ENCODE measurements at places on chromosomes 5 and 9.

DNA sequence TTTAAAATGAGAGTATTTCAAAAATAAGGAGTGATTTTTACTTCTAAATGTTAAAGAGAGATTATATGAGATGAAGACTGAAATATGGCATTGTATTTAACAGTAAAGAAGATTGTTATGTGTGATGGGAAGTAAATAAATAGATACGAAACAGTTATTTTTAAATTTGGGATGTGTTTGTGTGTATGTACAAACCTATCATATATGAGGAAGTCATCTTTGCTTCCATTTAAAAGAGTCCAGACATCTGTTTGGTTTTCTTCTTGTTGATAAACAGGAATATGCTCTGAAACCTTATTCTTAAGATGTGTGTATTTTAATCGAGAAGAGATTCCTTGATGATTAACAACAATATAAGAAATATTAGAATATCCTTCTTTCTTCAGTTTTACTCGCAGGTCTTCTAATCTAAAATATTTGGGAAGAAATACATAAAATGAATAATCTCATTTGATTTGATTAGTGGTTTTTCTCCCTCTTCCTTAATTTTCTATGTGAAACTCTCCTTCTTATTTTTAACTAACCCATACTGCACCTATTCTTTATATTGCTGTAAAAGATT, 4.9 kb downstream of the SELENOP start:
- DNase-seq, result no peak

DNA sequence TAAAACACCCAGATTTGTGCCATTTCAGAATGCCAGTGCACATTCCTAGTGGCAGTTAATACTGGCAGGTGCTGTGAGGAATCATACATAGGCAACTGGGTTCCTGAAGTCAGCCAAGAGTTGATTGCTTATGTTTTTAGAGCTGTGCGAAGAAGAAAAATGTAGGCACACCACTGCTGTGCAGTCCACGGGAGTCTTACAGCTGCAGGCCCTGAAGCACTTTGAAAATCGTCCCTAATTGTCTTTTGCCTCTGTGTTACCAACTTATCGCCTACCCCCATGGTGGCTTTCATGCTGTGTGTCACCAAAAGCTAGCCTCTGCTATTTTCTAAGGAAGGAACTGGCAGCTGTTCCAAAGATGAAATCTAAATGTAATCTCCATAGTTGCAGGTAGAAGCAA, 263.9 kb downstream of the ARRDC3 start:
- DNase-seq, result no peak

DNA sequence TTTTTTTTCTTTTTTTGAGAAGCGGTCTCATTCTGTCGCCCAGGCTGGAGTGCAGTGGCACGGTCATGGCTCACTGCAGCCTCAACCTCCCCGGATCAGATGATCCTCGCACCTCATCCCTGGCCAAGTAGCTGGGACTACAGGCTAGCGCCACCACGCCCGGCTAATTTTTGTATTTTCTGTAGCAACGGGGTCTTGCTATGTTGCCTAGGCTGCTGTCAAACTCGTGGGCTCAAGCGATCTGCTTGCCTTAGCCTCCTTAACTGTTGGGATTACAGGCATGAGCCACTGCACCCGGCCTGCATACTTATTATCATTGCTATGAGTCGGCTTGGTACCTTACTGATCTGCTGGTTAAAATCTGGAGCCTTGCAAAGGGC, 790 bp upstream of the IARS1 start:
- DNase-seq, result peak; percentile 6

DNA sequence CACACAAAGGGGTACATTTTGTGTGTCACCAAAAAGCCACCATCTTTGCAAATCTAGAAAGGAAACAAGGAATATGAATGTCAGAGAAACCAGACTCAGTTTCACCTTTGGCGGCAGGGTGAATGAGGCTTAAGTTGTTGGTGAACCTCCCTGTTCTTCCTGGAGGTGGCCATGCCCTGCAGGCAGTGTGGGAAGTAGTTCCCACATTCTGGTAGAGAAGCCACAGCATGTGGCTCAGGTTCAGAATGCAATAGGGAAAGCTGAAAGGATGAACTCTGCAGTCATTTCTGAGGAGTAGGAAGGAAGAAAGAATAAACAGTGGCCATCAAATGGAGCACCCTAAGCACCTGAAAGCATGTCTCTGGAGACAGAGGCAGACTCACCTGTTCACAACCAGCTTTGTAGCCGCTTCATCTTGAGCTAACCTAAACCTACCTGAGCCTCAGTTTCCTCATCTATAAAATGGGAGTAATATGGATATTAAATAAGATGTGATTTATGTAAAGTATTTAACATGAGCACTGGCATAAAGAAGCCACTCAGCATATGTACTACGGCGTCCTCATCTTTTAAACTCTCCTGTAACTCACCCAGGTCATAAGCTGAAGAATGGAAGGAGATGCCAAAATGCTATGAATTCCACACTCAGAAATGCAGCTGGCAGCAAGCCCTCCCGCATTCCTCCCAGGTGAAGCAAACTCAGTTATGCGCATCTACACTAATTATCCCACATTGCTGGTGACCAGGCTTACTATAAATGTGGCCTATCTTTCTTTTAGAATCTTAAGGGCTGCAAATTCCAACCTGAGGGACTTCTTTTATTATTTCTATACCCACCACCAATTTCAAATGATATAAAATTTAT, 86.0 kb downstream of the ZNF608 start:
- no peak for DNase-seq

GRCh38 chr5:134524826-134525682, at the start of gene JADE2:
TSS of gene JADE2 (plus strand) at chr5:134525670. CDS start at chr5:134535858, 10,188 bp downstream.
- DNase-seq, result peak; percentile 69

DNA sequence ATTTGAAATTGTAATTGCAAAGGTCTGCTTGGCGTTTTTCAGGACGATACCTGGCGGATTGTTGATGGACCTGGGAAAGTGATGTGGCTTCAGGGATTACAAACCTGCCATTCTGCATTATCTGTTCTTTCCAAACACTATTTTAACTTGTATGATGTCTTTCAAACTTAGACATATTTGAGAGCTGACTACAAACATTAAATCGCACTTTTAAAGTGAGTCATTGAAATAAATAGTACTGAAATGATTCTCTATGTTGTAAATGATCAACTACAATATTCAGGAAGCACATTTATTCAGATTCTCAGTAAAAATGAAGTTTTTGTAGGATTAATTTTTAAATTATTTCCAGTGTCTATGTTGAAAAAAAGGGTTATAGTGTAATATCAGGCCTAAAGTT, 32.3 kb upstream of the TMEM171 start:
- no peak for DNase-seq

DNA sequence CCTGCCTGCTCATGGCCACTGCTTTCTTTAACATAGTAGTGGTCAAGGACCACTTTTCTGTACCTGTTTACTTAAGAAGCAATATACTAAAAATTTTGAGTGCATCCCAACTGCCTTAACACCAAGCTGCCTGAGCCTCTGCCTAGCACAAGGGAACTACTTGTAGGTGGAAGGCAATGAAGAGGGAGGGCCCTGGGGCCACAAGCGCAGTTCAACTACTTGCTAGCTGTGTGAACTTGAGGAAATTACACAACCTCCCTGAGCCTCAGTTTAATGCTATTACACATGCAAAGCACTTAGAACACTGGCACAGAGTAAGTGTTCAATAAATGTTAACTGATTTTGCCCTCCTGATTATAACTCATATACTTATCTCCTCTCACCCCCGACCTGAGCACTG, 6.3 kb downstream of the ARL15 start:
- no peak for DNase-seq

GRCh38 chr5:126723643-126724042, 53.3 kb upstream of the LMNB1 start:
- no peak for DNase-seq

GRCh38 chr5:124764992-124765611, 18.7 kb upstream of the ZNF608 start:
- no peak for DNase-seq

DNA sequence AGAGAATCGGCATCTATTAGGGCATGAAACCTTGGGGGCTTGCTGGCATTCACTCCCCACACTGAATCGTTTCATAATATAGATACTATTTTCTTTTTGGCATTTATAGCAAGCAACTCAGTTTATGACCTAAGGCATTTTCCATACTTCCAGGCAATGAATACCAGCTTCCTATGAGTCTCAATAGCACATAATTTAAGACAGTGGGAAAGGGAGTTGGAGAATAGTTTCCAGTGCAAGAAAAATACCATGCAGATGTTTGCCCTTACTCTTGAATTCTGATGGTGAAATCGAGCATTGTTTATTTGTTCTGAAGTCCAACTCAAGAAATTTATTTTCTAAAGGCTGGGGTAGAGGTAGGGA, 175.8 kb upstream of the KLF9 start:
- DNase-seq, result no peak

GRCh38 chr9:30970812-30971211, 1413.6 kb upstream of the ACO1 start:
- no peak for DNase-seq

DNA sequence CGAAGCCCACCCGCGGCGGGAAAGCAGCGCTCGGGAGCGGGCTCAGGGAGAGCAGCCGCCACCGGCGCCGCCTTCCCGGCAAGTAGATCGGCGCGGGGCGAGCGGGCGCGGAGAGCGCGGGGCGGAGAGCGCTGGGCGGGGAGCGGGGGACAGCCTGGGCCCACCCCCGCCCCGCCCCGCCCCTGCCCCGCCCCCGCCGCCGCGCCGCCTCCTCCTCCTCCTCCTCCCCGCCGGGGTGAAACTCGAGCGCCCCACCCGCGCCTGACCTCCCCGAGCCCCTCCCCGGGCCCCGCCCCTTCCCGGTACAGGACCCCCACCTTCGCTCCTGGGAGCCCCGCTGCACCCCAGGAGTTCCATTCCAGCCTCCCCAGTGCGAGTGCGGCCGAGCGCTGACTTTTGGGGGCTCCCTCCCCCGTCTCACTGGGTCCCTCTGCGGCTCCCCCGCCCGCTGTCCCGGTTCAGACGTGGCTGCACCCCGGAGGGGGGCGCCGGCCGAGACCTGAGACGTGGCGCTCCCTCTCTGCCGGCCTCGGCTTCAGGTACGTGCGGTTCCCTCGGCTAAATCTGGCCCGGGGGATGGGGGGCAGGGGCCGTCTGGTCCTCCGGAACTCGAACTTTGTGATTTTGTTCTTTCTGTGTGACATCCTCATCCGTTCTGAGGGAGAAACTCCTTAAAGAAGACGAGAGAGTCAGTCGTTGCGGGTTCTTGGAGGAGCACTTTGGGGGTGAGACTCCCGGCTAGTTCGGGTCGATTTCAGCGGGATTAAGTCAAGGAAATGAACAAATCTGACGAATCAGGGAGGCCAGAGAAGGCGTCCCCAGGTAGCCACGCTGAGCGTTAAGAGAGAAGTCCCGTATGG, at the start of gene SEMA5A:
SEMA5A (minus strand) TSS at position 84 of the 860 bp plus-strand sequence. CDS start 166,129 bp downstream, outside the sequence.
- DNase-seq, result no peak

GRCh38 chr9:88169700-88170099, 31.4 kb upstream of the SPATA31C2 start:
- no peak for DNase-seq

- no peak for DNase-seq
Measured at GRCh38 chr9:99489060-99489413, 267.0 kb downstream of the SEC61B start.

DNA sequence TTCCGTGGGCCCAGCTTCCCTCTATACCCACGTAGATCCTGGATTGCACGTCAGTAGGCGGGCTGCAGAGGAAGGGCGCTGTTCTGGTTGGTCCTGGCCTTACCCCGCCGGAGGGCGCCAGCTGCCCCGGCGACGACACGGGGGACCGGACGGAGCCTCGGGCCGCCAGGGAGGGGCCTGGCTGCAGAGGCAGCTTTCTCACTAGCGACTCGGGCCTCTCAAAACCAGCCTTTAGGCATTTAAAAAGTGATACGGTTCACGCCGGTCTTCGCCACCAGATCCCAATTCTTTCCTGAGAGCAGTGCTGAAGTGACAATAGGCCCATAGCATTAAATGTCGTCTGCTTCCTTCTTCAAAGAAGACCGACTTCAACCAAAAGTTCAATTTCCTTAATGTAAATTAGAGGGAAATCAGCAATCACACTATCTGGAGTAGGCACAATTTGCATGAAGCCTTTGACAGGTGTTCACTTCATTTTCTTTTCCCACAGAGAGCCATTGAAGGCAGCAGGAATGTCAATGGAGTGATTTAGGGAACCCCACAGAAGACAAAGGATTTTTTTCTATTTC, 17.6 kb upstream of the UBE2D2 start:
- DNase-seq, result peak; percentile 51

DNA sequence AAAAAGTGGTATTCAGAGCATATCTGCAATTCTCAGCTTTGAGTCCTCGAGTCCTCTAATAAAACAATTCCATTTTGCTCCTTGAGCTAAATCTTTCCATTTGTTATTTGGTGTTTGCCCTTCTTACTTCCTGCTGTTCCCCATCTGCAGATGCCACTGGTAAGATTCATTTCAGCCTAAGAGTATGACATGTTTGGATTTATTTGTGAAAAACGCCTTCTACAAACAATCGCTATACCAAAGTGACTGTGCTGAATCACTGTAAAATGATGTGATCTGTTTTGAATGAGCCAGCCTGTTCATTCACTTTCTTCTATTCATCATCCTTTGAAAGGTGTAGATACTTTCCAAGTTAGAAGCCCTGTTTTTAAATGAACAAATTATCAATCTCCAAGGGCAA, 27.7 kb downstream of the KCTD16 start:
- no peak for DNase-seq

- no peak for DNase-seq
Measured at GRCh38 chr5:173795601-173796000, 92.5 kb upstream of the CPEB4 start.

DNA sequence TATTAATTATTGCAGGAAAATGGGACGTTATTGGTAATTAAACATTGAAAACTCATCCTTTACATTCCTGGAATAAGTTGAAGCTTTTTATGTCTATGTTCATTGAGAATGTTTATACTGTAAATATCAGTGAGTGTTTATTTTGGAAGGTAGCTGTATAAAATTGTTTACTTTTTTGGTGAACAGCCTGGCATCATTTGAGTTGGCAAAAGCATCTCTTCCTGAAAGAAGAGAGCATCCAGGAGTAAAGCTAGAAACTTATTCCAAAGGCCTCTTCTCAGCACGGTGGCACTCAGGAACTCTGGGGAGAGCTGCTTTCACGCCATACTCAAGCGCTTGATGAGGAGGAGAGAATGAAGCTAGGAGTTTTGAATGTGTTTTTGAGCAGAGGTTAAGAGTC, 79.9 kb downstream of the GAPVD1 start:
- no peak for DNase-seq

DNA sequence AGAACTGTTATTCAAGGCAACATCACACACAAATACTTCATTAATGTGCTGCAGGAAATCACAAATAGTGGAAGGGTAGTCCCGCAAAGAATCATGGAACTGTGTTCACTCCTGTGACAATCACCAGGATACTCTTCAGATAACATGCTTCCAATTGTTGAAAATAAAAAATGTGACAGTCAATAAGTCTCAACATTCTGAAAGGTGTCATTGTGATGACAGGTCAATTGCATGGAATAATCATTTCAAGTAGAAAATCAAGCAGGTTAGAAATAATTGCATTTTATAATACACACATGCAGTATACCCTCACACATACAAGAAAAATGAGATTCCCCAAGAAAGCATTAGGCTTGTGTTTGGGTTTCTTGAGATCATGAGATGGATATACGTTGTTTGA, 46.4 kb upstream of the ISL1 start:
- no peak for DNase-seq

- no peak for DNase-seq
Measured at GRCh38 chr5:140497897-140498296, 49.6 kb upstream of the EIF4EBP3 start.

Data from stimulated activated CD4-positive, alpha-beta T cell treated with anti-CD3 and anti-CD28 coated beads, TNF-alpha, amount 100 ng/mL, for 24 hours (primary cell).